ENCODE measurements at places on chromosomes 16 and 17.

DNA sequence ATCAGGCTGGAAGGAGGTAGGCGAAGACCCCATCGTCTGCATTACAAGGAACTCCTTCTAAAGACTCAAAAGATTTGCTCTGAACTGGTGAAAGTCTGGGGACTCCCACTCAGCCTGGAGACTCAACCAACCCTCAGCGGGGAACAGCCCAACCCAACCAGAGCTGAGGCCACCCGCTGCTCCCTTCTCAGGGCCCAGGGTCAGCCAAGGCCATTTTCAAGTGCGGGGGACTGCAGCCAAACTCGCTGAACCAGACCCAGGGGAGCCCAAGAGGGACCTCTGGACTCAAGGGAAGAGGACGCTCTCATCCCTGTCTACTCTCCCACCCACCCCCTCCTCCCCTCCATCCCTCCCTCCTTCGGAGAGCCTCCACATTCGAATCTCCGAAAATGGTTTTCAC lies 24.1 kb downstream of the XYLT1 start:
- no peak for DNase-seq

GRCh38 chr16:87406495-87407088 lies 14.5 kb downstream of the MAP1LC3B start:
- no peak for DNase-seq

DNA sequence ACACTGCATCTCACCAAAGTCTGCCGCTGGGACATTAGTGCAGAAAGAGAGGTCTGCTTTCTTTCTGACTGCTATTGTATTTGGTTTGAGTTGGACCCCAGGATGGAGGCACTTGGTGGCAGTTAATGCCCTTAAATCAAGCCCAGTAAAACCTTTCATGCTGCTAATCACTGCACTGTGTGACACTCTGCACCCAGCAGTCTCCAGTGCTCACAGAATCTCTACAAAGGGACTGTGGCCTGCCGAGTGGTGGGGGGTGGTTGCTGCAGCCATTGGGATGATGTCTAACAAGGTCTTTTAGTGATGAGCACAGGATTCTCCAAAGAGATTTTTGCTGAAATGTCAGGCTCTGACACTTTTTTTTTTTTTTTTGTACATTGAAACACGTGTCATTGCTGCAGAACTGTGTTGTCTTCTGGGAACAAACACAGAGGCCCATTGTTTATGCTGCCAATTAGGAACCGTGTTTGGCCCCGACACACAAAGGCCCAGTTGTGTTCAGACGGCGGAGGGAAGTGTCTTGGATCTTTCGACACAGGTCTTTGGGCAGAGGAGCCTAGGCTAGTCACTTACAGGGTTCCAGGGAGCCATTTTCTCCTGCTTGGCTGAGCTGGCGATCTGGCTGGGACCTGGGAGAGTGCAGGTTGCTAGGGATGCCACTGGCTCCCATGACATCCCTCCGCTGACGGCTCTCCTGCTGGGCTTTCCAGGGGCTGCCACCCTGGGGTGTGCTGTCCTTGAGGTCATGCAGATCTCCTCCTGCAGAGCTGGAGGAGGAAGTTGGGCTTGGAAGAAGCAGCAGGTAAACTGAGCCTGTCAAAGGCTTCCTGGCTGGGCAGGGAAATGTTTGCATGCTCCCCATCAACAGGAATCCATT lies 16.2 kb upstream of the TNRC6C start:
- DNase-seq = no peak

DNA sequence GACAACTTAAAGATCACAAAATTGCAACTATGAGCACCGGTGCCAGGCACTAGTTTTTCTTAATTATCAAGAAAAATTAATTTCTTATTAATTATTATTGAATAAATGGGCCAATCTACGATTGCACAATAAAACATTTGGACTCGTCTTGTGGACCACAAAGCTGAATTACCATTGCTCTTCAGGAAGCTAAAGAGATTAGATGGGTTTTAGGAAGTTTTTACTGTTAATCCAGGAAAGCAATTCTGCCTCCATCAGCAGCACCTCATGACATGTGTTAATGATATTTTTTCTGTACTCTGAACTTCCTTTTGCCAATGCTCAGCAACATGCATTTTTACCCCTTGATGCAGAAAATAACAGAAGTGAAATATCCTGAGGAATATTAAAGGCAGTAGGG lies 37.9 kb downstream of the HS3ST3A1 start:
- no peak for DNase-seq

DNA sequence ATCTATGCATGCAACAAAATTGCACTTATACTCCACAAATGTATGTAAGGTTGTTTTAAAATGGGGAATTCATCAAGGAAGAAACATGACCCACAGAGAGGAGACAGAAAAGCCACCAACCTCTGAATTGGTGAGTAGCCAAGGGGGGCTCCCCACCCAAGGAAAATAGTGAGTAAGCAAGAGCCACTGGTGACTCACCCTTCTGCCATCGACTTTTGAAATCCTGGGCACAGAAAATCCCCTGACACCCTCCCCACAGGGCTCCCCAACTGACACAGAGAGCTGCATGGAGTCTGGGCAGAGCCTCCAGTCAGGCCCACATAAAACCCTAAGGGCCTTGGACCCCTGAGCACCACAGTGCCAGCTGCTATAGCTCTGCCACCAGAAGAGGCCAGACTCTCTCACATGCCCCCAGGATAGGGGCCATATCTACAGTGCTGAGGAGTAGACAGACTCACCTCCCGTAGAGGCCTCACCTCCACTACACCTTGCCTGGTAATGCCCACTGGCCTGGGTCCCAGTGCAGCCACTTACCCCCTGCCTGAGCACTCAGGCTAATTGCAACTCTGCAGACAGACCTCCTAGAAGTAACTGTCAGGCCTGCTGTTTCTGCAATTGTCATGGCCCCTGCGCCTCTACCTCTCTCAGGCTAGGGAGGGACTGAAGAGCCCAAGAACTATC lies 244.7 kb upstream of the WSB1 start:
- DNase-seq = peak; percentile 54

DNA sequence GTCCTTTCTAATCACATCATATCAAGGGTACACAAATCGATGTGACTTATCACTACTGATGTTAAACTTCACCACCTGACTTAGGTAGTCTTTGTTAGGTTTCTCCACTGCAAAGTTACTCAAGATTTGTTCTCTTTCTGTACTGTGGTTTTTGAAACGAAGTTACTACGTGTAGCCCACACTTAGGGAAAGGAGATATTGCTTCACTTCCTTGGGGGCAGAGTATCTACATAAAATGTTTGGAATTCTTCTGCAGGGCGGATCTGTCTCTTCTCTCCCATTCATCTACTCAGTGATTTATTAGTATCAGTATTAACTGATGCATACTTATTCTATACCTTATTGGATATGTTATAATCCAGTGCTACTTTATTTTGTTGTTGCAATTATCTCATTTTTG lies 403.6 kb upstream of the MON1B start:
- no peak for DNase-seq

DNA sequence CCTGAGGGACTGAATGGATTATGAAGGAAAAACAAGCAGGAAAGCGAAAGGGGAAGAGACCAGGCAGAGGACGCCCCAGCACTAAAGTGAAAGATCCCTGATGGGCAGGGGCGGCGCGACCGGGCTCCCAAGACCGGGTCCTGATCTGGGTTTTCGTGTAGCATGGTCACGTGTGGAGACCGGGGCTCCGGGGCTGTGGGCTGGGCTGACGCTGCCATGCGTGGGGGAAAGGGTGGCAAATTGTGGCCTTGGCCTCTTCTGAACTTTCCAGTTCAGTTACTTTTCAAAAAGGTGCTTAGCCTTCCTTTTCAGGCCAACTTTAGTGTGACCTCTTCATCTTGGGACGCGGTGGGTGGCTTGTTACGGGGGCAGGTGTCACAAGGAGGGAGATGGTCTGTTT lies 57.5 kb downstream of the METRNL start:
- no peak for DNase-seq

DNA sequence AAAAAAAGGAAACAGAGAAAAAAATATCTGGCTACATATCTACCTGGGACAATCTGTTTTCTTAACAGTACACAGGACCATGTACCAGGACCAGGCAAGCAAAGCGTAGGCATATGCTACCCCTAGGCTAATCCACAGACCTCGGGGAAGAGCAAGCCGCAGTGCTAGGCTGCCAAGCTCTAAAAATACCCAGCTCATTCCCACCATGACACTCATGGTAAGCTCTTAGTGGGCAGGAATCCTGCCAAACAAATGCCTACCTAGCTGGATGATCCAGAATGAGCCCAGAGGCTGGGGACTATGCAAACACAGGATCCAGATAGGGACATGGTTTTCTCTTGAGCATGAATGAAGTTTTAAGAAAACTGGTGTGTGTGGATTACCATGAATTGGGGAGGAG lies 95.6 kb downstream of the GRIN2A start:
- DNase-seq = no peak

- DNase-seq = peak; percentile 12
These were observed 119.2 kb upstream of the CACNG5 start for GRCh38 chr17:66715745-66716156.

DNA sequence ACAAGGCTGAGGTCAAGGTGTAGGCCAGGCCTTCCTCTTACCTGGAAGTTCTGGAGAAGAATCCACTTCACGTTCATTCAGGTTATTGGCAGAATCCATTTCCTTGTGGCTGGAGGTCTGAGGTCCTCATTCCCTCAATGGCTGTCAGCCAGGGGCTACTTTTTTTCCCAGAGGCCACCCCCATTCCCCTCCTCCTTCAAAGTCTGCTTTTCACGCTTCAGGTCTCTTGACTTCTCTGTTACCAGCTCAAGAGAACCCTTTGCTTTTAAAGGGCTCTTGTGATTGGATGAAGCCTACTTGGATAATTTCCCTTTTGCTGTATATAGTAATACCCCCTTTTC lies 55.1 kb upstream of the LGALS9 start:
- DNase-seq = no peak

- DNase-seq = no peak
These were observed 135.7 kb downstream of the ABCA8 start for GRCh38 chr17:68819465-68819864.

DNA sequence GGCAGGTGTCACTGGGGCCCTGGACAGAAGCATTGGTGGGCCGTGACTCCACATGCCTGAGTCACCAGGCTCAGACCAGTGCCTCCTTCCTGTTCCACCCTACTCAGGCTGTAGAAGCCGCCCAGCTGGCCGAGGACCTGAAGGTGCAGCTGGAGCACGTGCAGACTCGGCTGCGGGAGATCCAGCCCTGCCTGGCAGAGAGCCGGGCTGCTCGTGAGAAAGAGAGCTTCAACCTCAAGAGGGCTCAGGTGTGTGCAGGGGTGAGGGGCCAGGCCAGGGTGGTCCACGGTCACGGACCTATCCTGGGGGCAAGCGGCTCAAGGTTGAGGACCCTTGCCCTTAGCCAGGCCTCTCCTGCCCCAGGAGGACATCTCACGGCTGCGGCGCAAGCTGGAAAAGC lies 9.6 kb downstream of the RNF40 start:
- no peak for DNase-seq

DNA sequence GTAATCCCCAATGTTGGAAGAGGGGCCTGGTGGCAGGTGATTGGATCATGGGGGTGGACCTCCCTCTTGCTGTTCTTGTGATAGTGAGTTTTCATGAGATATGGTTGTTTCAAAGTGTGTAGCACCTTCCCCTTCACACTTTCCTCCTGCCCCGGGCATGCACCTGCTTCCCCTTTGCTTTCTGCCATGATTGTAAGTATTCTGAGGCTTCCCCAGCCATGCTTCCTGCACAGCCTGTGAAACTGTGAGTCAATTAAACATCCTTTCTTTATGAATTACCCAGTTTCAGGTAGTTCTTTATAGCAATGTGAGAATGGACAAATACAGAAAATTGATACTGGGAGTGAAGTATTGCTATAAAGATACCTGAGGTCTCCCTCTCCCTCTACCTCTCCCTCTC lies 29.4 kb downstream of the RNF112 start:
- peak; percentile 57 for DNase-seq

GRCh38 chr17:42460371-42460770 lies 1.7 kb downstream of the ATP6V0A1 start:
- no peak for DNase-seq

GRCh38 chr17:64200080-64201032 lies 62.7 kb downstream of the TEX2 start:
- peak; percentile 40 for DNase-seq

GRCh38 chr17:8341456-8341855 lies 1.8 kb downstream of the ODF4 start:
- no peak for DNase-seq

DNA sequence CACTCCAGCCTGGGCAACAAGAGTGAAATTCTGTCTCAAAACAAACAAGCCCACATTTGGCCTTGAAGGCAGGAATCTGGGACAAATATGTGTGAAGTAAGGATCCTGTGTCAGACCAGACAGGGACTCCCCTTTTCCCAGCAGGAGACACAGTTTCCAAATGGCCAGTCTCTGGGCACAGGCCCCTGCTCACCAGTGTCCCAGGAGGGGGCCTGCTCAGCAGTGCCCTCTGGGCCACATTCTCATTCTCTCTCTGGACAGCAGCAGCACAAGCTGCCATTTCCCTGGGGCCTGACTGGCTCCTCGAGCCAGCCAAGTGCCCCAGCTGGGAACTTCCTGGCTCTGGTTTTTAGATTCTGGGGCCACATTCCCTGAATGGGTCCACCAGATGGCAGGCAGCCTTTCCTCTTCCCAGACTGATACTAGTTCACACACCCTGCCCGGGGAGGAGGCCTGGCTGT lies 11.7 kb upstream of the MNT start:
- DNase-seq = no peak

GRCh38 chr16:53509906-53510703 lies 7.1 kb upstream of the AKTIP start:
- DNase-seq = peak; percentile 55

- no peak for DNase-seq
These were observed 12.8 kb upstream of the ADCY7 start for GRCh38 chr16:50253514-50253910.

- no peak for DNase-seq
These were observed 99.0 kb upstream of the PIRT start for GRCh38 chr17:10936931-10937330.

DNA sequence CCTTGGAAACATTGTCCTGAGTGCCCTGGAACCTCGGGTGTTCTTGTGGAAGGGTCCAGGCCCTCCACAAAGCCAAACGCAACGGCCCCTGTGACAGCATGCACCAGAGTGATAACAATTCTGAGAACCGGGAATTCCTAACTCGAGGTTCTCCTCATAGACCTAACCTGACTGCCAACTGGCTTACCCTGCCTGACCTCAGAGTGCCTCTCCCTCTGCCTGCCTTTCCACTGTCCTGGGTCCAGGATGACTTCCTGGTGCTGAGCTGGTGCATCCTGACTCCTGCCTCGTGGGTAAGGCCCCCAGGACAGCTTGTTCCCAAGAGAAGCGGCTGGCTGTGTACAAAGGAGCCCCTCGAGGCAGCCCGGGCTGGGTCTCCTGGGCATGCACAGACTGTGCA lies 51.8 kb downstream of the SRL start:
- no peak for DNase-seq

All from activated naive CD4-positive, alpha-beta T cell treated with anti-CD3 and anti-CD28 coated beads for 36 hours (primary cell).